Right ventricle myocardium superior (tissue), 1 donor: ENCODE measurements at places on chromosomes 4 and X. TPM values are rescaled to one million over a fixed set of nuclear protein-coding genes. Genes with fewer than 3 reads are reported as not detected.

DNA sequence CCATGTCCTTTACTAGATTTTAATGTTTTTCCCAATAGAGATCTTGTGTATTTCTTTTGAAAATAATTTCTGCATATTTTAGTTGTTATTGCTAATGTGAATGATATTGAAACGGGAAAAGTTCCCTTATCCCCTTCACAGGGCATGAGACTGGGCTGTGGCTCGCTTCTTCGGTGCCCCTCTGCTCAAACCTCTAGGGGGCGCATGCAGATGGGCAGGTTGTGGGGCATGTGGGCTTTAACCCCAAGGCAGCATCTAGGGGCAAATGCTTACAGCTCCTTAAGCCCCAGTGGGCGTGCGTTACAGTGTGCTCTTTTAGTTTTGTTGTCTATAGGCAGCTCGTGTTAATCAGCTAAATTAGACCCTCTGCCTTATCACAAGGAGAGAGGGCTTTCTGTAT is 194.7 kb downstream of the OPHN1 start:
- no peak for DNase-seq

ZNF275 gene
- total RNA-seq: 5.1 TPM

DNA sequence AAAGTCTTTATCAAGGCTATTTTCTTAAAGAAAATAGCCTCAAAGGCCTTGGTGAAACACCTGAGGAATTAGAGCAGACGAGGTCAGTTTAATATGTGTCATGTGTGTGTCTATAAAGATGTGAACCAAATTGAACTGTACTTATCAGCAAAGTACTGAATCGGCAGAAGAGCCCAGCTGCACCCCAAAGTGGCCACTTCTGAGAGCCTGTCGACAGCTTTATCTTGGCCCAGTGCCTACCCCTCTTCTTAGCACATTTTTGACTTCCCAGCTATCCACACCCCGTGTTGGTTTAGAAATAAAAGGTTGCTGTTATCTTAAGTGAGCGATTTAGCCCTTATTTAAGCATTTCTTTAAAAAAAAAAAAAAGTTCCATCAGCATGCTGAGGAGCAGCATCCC is 329.7 kb downstream of the FBXW7 start:
- no peak for DNase-seq

DNA sequence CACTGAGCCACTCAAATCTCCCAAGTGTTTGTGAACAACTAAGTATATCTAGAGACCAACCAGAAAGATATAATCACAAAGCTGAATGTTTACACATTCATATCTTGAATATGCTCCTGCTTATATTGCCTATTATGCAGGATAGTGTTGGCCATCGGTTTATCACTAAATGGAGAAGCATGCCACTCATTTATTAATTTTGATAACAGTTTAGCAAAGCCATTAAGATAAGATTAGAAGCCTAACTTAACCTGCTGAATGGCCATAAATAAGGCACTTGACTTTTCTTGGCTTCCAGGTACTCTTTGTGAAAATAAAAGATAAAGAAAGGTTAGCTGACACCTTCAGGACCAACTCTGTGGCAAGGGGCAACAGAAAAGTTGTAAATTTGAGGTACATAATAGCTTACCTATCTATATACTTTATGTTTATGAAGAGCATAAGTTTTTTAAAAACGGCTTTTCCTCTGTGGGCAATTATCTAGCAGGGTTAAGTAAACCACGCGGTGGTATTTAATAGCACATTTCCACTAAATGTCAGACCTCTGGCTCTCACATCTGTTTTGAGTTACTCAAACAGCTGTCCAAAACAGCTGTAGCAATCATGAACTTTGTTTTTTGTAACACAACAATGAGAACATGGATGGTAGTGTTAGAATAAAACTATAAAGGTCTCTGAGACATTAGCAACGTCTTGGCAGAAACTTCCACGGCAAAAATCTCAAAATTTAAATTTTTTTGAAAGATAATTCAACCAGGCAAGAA is 58.8 kb upstream of the FTHL17 start:
- DNase-seq: no peak

GRCh38 chr4:103482893-103483292 is 236.9 kb downstream of the TACR3 start:
- DNase-seq: no peak

DNA sequence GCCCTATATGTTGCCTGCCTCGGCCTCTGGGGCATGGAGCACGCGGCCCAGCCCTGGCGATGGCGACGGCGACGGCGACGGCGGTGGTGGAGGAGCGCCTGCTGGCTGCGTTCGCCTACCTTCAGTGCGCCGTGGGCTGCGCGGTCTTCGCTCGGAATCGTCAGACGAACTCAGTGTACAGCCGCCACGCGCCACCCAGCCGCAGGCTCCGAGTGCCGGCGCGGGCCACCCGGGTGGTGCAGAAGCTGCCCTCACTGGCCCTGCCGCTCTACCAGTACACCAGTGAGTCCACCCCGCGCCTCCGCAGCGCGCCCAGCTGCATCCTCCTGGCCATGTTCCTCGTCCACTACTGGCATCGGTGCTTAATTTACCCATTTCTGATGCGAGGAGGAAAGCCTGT is 83.7 kb upstream of the F9 start:
- no peak for DNase-seq

- no peak for DNase-seq
Observed at GRCh38 chrX:85963736-85964135, 83.6 kb downstream of the CHM start.

MAGEB10 gene
- total RNA-seq: not detected

GUCY1A1 gene
- total RNA-seq: 82.5 TPM

DNA sequence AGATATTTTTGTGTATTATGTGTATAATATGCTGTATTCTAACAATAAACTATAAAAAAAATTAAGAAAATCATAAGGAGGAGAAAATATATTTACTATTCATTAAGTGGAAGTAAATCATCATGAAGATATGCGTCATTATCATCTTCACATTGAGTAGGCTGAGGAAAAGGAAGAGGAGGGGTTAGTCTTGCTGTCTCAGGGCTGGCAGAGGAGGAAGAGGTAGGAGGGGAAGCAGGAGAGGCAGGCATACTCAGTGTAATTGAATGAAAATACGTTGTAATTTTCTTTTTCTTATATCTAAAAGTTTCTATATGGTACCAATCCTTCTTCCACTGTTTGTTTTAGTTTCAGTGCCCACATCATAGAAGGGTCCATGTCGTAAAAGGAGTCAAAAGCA is 9.8 kb upstream of the TMEM185A start:
- DNase-seq: no peak

GRCh38 chrX:139191746-139192385 is 338.7 kb upstream of the F9 start:
- no peak for DNase-seq

GYPB gene
- total RNA-seq: not detected

DNA sequence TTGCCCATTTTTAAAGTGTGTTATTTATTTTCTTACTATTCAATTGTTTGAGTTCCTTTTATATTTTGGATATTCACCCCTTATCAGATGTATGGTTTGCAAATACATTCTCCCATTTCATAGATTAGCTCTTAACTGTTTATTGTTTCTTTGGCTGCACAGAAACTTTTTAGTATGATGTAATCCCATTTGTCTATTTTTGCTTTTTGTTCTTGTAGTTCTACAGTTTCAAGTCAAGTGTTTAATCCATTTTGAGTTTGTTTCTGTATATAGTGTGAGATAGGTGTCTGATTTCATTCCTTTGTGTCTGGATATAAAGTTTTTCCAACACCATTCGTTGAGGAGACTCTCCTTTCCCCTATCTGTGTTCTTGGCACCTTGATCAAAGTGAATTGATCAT is 97.4 kb upstream of the CAMK2D start:
- DNase-seq: no peak

CLIC2 gene
- total RNA-seq: 10.7 TPM
